Activated CD4-positive, alpha-beta memory T cell treated with anti-CD3 and anti-CD28 coated beads, Interleukin-2, amount 10 ng/mL, durations not matched to agents 7 days and 5 days (primary cell): ENCODE measurements at places on chromosomes 6 and 20.

DNA sequence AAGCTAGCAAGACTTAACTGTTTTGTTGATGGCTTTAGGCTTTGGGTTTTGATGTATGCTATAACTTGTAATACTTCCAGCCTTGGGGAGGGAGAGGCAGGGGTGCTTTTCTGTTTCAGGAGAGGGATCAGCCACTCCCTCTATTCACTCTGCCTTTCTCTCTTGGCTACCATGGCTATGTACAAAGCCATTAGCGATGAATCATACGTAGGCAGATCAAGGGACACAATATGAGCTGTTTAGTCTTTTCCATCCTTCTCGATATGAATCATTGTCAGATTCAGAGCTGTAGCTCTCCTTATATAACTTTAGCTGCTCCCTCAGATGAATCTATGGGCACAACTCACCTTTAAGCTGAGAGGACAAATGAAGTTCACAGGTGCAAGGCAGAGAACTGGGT lies 230.6 kb downstream of the TSHZ2 start:
- DNase-seq = no peak

DNA sequence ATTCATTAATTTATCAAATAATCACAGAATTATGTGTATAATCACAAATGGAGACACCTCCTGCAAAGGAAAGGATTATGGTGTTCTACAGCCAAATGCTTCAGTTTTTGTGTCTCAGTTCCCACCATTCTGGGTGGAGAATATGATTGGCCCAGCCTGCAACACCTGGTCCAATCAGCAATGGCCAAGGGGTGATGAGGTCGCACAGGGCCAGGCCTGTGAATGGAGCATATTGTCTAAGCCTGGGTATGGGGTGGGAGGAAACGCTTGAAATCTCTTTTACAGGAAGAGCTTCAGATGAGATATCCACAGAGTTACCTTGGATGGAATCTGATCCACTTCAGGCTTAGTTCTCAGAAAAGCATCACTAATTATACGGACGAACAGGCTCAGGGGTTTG lies 271.6 kb downstream of the DHX35 start:
- no peak for DNase-seq

DNA sequence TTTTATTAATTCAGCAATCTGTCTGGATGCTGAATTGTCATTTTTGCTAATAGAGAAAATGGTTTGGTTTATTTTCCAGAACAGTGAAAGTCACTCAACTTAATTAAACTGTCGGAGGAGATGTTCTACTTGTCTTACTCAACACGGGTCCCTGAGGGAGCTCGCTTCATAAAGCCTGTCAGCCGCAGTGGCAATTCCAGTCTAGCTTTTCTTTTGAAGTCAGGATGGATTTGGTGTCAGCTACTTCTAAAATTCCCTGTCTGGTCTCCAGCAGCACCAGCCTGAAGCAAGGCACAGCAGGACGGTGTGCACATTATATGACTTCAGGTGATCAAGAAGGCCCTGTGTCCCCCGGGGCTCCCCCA lies 261.5 kb downstream of the SLC24A3 start:
- DNase-seq = no peak

GRCh38 chr6:121550491-121551010 lies 115.1 kb downstream of the GJA1 start:
- no peak for DNase-seq

DNA sequence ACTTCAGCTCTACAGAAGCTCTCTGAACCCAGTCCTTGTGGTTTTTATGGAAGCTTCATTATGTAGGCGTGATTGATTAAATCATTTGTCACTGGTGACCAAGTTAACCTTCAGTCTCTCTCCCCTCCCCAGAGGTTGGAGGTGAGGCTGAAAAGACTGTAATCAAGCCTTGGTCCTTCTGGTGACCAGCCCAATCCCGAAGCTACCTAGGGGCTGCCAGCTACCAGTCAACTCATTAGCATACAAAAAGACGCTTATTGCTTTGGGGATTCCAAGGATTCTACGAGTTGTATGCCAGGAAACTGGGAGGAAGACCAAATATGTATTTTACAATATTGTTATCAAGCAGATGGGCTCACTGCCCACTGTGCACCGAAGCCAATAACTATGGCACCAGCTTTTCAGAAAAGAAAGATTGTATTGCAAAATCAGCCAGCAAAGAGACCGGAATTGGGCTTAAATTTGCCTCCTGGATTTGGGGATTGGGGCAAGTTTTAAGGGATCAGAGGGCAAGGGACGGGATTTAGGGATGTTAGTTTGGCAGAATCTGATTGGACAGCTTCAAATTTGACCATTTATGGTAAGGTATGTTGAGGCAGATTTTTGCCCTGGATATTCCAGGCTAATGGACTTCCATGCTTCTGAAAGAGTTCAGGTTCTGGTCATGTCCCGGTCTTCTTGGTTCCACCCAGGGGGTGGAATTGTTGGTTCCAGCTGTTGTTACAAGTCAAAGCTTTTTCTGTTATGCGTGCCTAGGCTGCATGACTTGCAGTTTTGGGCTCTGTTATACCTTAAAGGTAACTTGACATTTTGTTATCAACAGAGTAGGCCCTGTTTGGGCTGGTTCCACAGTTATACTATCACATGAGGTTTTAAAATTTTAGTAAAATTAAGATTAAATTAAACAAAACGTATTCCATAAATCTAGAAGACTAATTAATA lies 167.4 kb downstream of the COL9A1 start:
- DNase-seq = no peak

GRCh38 chr20:20492521-20493332 lies 124.8 kb downstream of the INSM1 start:
- no peak for DNase-seq

GRCh38 chr6:113818578-113818977 lies 38.6 kb upstream of the MARCKS start:
- no peak for DNase-seq

- DNase-seq = no peak
Measured at GRCh38 chr20:47055699-47056369, 161.2 kb downstream of the EYA2 start.

- no peak for DNase-seq
Measured at GRCh38 chr20:61765081-61765870, 300.4 kb downstream of the TAF4 start.

DNA sequence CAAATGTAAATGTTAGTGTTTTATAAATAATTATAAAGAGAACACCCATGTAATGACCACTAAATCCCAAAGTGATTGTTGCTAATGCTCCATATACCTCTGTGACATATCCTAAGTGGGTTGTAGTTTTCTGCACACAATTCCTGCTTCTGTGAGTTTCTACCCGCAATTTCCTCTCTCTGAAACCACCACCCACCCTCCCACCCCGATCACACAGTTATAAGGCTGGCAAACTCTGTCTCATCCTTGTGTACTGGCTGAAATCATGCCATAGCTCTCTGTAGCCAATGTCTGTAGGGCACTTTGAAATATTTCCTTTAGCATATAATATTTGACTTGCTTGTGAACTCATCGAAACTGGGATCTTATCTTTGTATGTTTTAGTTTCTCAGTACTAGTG lies 236.6 kb downstream of the PLCB1 start:
- no peak for DNase-seq

DNA sequence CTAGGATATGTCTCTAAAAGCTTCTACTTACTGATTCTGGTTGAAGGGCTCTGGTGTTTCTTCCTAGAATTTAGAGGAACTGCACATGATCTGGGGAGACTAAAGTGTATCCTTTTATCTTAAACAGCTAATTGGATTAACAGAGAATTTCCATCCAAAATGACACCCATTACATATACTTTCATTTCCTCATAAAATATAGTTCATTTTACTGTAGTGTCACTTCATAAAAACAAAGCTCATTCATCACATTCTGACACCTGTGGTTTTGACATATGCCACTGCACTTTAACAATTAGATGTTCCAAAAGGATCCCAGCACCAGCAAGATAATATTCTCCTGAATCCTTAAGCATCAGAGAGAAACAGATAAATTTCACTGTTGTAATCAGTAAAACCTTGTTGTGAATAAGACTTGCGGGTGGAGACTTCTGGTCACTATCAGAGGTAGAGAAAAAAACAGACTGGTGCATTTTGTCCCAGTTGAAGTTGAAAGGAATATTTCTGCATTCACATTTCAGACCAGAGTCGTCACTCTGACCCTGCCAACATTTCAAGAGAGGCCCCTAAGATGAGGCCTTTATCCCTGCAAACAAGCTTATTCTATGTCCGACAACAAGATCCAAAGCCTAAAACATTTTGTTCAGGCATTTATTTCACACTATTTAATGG lies 175.3 kb upstream of the BMP5 start:
- DNase-seq = no peak

- DNase-seq = peak; percentile 66
Measured at GRCh38 chr20:35252037-35252461, 25.6 kb downstream of the MMP24 start.
